ENCODE measurements at places on chromosomes 16 and 17.

DNA sequence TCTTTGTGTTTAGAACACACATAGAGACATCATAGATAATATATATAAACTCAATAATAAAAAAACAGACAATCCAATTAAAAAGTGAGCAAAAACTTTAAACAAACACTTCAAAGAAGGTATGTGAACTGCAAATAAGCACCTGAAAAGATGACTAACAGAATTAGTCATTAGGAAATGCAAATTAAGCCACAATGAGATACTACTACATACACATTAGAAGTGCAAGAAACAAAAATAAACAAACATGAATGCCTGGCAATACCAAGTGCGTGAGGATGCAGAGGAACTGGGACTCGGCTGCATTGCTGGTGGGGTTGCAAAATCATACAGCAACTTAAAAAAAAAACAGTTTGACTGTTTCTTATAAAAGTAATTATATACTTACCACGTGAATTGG, 799.0 kb downstream of the KCNJ2 start:
- DNase-seq: no peak

GRCh38 chr16:4682616-4683254, 10.6 kb upstream of the NUDT16L1 start:
- no peak for DNase-seq

- DNase-seq: no peak
Observed at GRCh38 chr16:84369938-84370627, 1.7 kb downstream of the ATP2C2 start.

- no peak for DNase-seq
Observed at GRCh38 chr16:88940862-88941817, 35.9 kb downstream of the CBFA2T3 start.

DNA sequence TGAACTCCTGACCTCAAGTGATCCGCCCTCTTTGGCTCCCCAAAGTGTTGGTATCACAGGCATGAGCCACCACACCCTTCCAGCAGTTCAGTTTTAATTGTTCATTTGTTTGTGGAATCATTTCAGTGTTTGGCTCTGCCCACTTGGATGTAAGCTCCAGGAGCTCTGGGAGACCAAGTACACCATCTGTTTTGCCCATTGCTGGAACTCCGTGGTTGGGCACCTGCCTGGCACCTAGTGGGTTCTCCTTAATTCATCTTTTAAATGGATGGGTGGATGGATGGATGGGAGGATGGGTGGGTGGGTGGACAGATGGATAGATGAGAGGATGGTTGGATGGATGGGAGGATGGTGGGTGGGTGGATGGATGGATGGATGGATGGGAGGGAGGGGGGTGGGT, 953 bp upstream of the NECAB2 start:
- DNase-seq: no peak

DNA sequence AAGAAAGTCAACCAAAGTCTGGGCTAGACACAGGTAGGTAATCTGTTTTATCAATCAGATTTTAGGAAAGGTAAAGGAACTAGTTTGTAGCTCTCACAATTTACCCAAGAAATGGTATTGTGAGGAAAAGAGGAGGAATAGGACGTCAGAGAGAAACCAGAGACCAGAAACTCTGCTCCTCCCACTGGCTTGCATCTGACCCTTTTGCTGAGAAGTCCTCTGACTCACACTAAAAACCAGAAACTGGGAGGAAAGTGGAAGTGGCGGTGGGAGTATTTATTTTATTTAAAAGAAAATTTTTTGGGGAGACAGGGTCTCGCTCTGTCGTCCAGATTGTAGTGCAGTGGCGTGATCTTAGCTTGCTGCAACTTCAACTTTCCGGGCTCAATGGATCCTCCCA, 38.0 kb upstream of the MNT start:
- DNase-seq: no peak

GRCh38 chr16:53100889-53101288, 46.1 kb downstream of the CHD9 start:
- DNase-seq: no peak

GRCh38 chr16:27899736-27900135, 163.8 kb downstream of the GSG1L start:
- no peak for DNase-seq

GRCh38 chr16:8949536-8950418, 13.9 kb downstream of the USP7 start:
- no peak for DNase-seq

- DNase-seq: no peak
Observed at GRCh38 chr16:12906271-12906670, 4.9 kb downstream of the SHISA9 start.

GRCh38 chr17:64780096-64781013, 118.2 kb upstream of the SMURF2 start:
- no peak for DNase-seq

- DNase-seq: no peak
Observed at GRCh38 chr16:10652730-10653590, 41.8 kb downstream of the TEKT5 start.

DNA sequence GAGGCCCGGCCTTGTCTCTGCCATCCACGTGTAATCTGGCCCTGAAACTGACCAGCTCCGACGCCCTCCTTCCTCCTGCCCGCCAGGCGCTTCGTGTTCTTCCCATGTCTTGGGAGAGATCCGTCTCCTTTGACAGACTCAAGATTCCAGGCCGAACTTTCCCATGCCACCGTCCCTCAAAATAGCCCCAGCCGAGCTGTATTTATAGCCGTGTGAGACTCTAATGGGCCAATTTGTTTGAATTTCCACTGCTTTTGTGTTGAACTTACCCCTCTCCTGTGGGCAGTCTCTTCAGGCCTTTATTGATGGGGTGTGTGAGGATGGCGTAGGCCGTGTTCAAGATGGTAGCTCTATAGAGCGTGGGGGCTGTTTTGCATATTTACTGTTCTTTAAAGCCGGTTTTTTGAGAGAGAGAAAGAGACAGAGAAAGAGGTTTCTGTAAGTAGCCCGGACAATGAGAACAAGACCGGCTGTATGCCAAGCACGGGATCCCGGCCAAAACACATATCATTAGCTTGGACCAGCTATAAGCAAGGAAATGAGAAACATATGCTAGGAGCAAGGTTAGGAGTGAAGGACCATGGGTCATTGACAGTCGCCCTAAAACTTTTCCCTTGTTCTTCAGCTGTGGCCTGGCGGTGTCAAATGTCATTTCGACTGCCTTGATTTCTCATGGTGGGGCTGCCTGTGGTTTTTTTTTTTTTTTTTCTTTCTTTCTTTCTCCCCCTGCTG, 124.5 kb upstream of the ZFHX3 start:
- DNase-seq: no peak

- DNase-seq: no peak
Observed at GRCh38 chr16:50627419-50627818, 53.7 kb downstream of the SNX20 start.

GRCh38 chr17:9479964-9480363, 95.7 kb downstream of the STX8 start:
- DNase-seq: no peak

- DNase-seq: no peak
Observed at GRCh38 chr16:1425616-1426370, 5.1 kb upstream of the PERCC1 start.

DNA sequence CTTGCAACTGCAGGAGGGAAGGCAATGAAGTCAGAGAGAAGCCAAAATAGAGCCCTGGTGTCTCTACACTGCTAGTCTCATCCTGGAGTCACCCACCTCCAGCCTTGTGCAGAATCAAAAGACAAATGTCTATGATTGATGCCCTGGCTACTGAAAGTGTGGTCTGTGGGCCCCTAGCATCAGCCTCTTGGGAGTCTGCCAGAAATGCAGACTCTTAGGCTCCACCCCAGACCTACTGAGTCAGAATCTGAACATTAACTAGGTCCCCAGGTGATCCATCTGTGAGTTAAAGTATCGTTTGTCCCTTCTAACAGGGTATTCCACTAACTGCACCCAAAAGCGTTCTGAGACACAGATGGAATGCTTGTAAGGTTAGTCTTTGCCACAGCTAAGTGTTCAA, 21.2 kb downstream of the EARS2 start:
- no peak for DNase-seq

DNA sequence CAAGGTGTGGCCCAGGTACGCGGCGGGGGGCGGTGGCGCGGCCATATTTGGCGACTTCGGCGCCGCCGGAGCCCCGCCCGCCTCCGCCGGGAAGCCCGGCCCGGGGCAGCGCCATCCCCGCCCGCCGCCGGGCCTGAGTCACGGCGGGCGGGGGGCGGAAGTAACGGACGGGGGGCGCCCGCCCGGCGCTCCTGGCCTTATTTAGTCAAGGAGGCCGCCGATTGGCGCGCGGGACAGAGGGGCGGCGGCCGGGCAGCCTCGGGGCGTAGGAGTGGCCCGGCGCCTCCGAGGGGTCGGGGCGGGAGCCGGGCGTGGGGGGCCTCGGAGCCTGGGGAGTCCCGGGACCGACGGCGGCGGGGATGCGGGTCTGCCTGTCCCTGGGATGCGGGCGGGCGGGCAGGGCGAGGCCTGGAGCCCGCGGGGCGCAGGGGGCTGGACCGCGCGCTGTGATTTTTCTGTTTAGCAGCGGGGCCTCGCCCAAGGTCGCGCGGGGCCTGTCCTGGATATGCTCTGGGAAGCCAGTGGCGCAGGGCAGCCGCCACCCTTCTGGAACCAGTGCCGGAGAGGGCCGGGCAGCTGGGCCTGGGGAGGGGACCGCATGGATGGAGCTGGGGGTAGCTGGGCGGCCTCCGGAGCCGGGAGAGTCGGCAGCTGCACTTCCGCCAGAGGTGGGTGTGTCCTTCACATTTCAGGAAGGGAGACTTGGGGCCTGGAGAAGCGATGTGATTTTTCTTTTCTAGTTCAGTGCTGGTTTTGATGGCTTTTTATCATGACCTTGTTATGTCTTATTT, 2.3 kb upstream of the ACTG1 start:
- DNase-seq: no peak

- DNase-seq: no peak
Observed at GRCh38 chr16:23968176-23968575, 132.4 kb downstream of the PRKCB start.

DNA sequence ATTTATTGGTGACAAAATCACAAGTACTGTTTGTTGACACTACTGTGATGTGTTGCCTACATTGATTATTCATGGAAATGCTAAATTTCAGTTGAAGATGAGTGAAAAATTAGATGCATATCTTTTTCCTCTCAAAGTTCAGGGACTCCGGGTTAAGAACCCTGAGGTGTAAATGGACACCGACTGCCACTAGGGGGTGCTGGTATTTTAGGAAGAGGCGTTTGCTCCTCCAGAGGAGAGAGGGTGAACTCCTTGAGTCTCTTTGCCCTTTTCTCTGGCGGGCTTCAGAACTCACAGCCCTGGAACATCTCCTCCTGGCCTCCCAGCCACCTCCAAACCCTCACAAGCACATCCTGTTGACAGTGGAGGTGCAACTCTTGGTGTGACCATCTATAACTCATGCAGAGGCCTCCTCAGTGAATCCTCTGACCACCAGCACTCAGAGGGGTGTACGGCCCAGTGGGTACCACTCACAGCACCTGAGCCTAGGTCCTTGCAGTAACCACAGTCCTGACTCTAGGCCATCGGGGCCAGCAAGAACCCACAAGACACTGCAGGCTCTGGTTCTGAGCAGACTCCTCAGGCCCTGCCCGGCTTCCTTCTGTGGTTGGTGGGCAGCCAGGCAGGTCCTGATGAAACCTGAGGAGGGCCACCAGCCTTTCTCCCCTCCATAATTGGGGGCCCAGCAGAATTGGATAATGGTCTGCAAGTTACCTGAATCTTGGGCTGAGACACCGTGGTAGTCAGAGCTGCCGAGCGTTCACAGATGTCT, 26.2 kb upstream of the PIK3R5 start:
- no peak for DNase-seq

DNA sequence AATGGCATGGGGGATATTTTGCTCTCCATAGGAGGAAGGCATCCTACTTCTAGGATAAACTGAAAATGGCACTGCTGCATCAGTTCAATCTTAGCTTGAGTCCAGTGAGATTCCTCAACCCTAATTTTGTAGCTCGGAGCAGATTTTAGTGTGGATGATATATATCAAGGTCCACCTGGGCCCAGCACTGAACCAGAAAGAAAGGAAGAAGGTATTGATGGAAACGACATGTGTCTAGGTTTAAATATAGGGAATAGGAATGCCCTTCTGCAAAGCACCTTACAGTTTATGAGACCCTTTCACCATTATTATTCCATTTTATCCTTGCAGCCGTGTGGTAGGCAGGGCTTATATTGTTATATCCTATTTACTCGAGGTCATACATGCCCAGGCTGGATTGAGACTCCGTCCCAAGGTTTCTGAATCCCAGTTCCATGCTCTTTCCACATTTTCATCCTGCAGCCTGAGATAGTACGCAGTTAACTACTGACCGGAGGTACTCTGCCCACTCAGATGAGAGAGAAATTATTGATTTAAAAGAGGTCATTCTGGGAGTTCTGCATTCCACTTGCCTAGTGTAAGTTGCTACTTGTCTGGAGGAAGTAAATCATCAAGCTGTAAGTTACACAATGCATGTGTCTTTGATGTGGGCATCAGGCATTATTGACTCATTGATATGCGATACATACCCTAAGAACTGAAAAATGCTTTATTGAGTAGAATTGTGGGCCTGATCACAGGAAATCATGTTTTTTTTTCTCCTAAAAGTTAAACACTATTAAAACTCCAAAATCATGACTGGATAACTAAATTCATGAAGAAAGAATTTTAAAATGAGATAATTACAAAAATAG, 10.1 kb downstream of the KRT39 start:
- DNase-seq: no peak

DNA sequence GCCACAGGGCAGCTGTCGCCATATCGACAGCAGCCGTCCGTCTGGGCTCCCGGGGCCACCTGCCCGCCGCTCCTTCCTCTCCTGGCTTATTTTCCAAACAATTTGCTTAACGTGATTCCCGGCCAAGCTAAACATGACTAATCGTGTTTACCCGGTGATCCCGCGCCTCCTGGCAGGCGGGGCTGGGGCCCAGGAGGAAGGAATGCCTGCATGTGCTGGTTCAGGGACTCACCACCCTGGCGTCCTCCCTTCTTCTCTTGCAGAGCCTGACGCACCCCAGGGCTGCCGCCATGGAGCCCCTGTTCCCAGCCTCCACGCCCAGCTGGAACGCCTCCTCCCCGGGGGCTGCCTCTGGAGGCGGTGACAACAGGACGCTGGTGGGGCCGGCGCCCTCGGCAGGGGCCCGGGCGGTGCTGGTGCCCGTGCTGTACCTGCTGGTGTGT, 6.1 kb downstream of the SSTR5 start:
- DNase-seq: no peak

DNA sequence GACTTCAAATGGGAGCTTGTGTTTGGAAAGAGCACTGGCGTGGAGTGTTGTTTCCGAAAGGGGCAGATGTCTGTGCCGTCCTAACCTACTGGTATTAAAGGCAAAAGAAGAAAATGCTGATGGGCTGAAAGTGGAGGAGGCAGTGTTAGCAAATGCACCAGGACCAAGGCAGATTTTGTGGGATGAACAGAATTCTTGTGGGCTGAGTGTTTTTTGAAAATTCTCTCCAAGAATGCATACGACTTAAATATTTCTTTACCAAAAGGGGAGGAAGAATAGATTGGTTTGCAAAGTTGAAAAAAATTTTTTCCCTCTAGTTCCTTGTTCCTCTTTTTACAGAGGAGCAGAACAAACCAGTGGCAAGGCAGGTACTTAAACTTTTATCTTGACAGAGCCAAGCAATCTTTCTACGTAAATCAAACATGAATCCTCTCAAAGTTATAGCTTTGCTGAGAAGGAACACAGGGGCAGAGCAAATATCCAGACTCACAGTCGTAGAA, 16.8 kb downstream of the MARCHF10 start:
- DNase-seq: no peak
